RKO (cell line): ENCODE measurements at places on chromosomes 4 and X.

GRCh38 chr4:1720163-1720983, 750 bp downstream of the TMEM129 start:
- DNase-seq = peak; percentile 60

DNA sequence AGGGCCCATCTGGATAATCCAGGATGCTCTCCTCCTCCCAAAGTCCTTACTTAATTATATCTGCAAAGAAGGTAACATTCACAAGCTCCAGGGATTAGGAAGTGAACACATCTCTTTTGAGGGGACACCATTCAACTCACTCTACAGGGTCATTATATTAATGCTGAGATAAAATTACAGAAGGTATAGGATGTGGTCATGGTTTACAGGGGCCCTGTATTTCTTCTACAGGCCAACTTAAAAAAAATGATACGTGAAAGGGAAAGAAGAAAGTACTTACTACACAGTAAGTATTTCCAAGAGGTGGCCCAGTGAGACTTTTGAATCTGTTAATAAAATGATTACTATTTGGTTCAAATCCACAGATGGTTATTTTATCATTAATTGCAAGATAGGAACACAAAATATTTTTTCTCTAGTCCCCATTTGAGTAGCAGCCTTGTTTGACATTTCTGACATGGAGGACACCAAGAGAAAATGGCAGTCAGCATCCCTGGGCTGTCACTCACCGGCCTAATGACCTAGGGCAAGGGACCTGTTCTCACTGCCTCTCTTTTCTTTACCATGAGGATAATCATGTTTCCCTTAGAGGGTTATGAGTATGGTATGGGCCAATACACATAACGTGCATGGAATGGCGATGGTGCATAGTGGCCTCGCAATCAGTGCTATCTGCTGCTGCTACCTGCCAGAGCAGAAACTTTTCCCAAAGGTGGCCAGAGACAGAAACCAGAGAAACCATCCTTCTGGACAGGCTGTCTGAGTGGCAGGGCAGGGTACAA, 140.5 kb downstream of the PTTG2 start:
- DNase-seq = no peak

- no peak for DNase-seq
Measured at GRCh38 chr4:186882293-186882692, 158.6 kb upstream of the FAT1 start.

- DNase-seq = no peak
Measured at GRCh38 chr4:105911426-105911825, 16.2 kb downstream of the NPNT start.

- peak; percentile 50 for DNase-seq
Measured at GRCh38 chrX:41043674-41044345, 41.4 kb upstream of the USP9X start.

DNA sequence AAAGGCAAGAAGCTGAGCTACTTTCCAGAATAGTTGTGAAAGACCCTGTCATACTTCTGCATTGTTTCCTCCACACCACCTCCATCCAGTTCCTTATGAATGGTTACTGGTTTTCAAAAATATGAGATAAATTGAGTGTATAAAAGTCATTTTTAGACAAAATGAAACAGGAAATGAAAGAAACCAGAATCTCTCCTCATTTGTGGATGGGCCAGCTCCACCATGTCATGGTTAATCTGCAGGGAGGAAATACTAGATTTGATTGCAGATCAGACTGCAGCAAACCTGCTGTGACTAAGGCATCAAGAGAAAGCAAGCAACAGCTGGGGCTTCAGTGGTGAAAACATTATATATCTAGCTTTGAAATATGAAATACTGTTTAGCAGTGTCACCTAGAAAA, 23.8 kb downstream of the F9 start:
- DNase-seq = no peak

DNA sequence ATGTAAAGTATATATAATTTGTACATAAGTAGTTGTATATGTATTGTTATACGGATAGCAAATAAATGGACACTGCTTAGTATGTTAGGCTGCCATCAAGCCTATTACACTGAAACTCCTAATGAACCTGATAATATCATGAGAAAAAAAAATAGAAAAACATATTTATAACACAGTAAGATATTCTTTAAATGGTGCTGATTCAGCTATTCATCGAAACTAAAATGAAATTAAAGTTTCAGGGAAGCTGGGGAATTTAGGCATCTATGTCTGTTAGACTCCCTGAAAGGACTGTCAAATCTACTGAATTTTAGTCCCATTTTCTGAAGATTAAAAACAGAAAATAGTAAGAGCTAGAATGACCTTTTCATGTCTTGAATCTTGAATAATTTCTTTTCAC, 647.1 kb upstream of the PABPC4L start:
- DNase-seq = no peak

- no peak for DNase-seq
Measured at GRCh38 chrX:84735025-84735424, 232.8 kb upstream of the HDX start.

- no peak for DNase-seq
Measured at GRCh38 chr4:145338568-145338967, 143.1 kb upstream of the SMAD1 start.

DNA sequence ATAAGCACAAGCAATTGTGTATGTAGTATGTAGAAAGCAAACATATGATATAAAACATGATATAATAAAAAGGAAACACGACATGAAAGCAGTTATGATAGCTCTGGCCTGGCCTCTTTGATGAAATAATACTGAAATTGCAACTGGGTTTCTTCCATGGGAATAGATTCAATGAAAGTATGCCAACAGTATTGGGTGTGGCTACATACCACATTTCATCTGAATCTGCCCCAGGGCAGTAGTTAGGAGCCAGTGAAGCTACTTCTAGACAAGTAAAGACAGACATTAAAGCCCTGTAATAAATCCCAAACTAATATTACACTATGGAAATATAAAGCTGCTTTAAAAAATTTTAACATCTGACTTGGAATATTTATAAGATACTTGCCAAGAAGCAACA, 207.3 kb downstream of the FBXW7 start:
- no peak for DNase-seq

- DNase-seq = no peak
Measured at GRCh38 chr4:102847687-102848086, 20.3 kb upstream of the UBE2D3 start.

GRCh38 chrX:57906790-57907189, 3.5 kb downstream of the ZXDA start:
- DNase-seq = no peak

DNA sequence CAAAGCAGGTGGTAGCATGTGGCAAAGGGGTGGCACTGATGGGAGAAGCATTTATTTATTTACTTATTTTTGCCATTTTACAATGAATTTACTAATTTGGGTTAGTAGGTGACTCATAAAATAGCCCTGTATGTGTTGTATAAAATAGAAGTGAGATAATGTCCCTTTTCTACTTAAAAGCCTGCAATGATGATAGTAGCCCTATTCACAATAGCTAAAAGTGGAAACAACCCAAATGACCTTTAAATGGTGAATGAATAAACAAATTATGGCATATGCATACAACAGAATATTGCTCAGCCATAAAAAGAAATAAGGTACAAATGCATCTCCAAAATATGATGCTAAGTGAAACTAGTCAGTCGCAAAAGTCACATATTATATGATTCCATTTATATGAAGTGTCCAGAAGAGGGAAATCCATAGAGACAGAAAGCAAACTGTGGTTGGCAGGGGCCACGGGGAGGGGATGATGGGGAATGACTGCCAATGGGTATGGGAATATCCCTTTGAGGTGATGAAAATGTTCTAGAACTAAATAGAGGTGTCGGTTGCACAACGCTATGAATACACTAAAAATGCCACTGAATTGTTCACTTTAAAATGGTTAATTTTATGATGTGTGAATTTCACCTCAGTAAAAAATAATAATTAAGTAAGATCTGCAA, 35.8 kb upstream of the FAM9C start:
- DNase-seq = no peak

- no peak for DNase-seq
Measured at GRCh38 chr4:140141210-140141835, 12.7 kb downstream of the MAML3 start.

DNA sequence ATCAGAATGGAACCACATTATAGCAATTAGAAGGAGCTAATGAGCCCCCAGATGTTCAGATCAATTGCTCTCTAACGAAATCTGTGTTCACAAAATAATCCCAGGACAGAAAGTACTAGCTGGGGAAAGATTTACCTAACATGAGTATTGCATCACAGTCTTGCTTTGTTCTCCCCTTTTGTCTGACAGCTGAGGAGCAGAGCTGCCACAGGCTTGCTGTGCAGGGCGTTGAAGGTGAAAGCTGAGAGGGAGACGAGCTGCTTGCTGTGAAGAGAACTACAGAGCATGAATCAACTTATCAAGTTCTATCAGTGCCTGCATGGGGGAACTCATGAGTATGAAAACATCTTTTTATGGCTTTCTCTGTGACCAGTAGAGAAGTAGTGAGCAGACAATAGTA, 441.2 kb downstream of the CENPC start:
- no peak for DNase-seq

DNA sequence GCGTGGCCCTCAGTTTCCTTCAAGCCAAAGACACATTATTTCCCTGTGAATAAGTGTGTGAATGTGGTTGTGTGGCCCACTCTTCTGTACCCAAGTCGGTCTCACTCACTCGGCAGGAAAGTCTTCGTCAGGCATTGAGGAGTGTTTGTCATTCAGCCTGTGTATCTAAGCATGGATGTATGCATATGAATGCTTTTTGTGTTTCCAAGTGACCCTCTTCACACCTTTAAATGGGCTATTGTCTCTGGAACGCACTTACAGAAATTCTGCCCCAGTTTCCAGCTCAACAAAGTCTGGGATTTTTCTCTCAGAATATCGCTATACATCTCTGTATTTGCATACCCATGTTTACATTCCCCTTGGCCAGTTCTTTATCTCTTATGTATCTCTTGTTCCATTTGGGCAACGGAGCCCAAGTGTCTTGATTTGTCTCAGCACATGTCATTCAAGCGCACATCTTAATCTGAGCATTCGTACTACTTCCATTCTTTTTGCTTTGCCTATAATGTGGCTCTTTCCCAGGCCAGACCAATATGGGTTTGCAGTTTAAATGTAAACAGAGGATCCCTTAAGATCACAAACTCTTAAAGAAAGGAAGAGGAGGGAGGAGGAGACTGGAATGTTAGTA, 4.8 kb downstream of the BCOR start:
- no peak for DNase-seq

GRCh38 chr4:170888660-170889059, 798.9 kb upstream of the AADAT start:
- DNase-seq = no peak

DNA sequence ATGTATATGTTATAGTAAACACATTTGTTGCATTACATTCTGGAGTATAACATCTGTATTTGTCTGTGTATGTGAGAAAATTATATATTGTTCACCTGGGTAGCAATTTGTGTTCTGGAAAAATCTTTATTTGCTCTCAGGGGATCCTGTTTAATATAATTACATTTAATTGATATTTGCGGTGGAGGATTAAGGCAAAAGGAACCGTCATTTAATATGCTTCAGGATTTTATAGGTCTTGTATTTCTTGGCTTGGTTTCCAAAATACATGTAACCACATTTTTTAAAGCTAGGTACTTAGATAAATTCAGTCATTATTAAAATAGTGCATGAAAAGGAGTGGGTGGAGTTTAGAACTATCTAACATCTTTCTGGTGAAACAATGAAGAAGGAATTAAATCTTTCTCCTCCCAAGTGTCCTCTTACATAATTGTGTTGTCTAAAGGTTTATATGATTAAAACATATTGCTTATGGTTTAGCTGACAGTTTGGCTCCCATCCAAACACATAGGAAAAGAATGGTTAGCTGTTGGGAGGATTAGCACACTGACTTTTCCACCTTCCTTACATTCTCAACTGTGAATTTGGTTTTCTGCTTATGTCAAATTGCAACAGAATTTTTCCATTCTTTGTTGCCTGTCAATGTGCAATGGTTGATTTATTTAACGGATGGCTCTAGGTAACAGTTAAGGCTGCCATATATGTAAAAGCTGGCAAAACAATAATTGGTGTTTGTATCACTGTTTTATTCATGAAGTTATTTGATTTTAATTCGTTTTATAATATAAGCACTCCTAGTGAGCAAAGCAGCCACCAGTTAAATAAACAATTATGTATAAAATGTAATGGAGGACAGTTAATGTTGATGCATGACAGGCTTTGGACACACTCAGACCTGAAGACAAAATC, 250.8 kb upstream of the SFRP2 start:
- no peak for DNase-seq

DNA sequence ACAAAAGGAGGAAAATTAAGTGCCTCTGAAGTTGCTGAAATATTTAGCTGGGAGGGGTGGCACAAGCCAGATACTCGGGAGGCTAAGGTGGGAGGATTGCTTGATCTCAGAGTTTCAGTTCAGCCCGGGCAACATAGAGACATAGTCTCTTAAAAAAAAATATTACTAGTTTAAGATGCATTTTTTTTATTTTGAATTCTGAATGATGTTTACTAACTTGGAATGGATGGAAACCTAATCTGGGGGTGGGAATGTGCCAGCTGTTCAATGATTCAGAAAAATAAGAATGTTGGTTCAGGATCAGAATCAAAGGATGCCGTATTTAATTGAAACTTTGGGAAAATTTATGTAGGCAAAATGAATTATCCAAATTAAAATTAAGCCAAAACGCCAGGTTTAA, 167.2 kb upstream of the ANK2 start:
- no peak for DNase-seq

DNA sequence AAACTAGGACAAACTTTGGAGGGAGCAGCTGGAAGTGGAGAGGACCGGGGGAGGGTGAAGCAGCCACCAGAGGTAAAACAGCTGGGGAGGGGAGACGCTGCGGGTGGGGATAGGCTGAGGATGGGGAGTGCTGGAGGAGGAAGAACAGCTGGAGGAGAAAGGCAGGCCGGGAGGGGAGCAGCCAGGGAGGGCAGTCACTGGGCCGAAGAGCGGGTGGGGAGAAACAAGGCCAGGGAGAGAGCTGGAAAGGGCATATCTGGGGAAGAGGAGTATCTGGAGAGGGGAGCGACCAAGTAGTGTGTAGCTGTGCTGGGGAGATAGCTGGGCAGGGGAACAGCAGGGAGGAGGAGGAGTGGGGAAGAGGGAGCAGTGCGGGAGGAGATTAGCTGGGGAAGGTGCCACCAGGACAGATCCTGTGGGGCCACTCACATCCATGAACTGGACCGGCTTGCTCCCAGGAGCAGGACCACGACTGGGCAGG, 2.7 kb downstream of the SLC38A5 start:
- peak; percentile 12 for DNase-seq

DNA sequence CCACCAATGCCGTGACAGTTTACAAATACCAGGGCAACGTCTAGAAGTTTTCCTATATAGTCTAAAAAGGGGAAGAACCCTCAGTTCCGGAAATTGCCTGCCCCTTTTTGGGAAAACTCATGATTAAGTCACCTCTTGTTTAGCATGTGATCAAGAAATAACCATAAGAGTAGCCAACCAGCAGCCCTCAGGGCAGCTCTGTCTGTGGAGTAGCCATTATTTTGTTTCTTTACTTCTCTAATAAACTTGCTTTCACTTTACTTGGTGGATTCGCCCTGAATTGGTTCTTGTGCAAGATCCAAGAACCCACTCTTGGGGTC, 20.0 kb upstream of the HOPX start:
- DNase-seq = peak; percentile 23

GRCh38 chr4:153530284-153530999, 64.3 kb downstream of the TMEM131L start:
- no peak for DNase-seq
